ENCODE measurements at places on chromosomes 3 and 15.
A peak's percentile ranks its signal among the peaks of the same experiment; 100 is the strongest.

GRCh38 chr3:172257648-172258400, 190.4 kb downstream of the GHSR start:
- DNase-seq: no peak

- no peak for DNase-seq
These were observed 35.9 kb downstream of the INO80 start for GRCh38 chr15:41080144-41080543.

DNA sequence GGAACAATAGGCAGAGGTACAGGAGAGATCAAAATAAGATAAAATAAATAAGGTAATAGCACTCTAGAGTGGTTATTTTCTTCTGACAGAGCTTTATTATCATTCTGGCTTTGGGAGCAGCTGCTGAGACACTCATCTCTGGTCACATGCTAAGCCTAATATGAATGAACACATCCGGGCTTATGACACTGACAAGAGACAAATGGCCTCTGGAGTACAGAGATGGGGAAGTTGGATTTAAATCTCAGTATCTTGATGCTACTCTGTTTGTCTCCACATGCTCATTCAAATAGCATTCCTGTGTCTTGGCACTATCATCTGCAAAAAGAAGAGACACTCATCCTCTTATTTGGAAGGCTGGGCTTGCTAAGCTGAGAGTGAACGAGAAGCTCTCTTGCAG, 55.6 kb downstream of the TMEM45A start:
- DNase-seq: no peak

- DNase-seq: no peak
These were observed 106.8 kb downstream of the EDEM1 start for GRCh38 chr3:5294356-5294755.

DNA sequence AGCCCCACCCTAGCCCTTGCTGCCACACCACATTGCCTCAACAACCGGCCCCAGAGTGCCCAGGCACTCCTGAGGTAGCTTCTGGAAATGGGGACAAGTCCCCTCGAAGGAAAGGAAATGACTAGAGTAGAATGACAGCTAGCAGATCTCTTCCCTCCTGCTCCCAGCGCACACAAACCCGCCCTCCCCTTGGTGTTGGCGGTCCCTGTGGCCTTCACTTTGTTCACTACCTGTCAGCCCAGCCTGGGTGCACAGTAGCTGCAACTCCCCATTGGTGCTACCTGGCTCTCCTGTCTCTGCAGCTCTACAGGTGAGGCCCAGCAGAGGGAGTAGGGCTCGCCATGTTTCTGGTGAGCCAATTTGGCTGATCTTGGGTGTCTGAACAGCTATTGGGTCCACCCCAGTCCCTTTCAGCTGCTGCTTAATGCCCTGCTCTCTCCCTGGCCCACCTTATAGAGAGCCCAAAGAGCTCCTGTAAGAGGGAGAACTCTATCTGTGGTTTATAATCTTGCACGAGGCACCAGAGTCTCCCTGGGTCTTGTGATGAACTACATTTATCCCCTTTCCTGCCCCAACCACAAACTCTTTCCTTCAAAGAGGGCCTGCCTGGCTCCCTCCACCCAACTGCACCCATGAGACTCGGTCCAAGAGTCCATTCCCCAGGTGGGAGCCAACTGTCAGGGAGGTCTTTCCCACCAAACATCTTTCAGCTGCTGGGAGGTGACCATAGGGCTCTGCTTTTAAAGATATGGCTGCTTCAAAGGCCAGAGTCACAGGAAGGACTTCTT, 39.1 kb downstream of the MESD start:
- no peak for DNase-seq

DNA sequence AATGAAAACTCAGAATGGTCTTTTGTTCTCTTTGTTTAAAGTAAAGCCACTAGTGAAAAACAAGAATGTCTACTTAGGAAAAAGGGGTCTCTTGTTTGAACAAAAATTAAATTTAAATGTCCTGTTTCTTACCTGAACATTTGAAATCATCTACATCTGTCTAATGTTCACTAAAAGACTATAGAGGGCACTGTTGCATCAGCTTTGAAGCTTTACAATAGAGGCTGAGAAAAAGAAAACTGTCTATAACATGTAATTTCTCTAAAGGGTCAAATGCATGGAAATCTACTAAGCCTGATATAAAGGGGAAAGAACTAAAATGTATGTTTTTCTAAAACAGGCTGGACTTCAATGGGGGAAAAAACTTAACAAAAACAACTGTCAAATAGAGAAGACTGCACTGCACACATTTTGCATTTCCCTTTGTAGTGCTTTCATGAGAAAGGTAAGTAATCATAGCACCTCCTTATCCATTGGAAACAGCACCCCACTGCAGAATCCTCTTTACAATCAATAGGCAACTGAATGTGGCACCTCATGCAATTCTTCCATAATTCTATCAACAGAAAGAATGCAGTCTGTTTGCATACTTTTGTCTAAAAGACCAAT, 26.3 kb downstream of the DPH6 start:
- peak; percentile 42 for DNase-seq

GRCh38 chr15:65518633-65519285, 1.3 kb upstream of the DPP8 start:
- DNase-seq: no peak

DNA sequence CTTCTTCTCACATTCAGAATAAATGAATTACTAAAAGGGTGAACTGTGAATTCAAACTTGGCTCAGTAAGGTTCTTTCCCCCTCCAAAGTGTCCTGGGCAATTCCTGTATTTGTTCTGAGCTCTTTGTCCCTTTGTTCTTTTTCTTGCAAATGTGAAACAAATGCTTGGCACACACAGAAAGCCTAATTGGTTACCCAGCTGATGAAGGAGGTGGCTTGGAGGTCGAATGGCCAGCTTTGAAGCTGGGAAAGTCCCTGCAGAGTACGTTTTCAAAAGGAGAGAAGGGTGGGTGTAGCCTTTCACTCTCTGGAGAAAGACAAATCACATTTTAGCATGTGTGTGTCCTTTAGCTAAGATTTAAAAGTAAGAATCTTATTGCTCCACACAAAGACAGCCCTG, 154.4 kb downstream of the PEX5L start:
- DNase-seq: no peak

GRCh38 chr3:145290010-145290409, 871.0 kb downstream of the PLOD2 start:
- no peak for DNase-seq

DNA sequence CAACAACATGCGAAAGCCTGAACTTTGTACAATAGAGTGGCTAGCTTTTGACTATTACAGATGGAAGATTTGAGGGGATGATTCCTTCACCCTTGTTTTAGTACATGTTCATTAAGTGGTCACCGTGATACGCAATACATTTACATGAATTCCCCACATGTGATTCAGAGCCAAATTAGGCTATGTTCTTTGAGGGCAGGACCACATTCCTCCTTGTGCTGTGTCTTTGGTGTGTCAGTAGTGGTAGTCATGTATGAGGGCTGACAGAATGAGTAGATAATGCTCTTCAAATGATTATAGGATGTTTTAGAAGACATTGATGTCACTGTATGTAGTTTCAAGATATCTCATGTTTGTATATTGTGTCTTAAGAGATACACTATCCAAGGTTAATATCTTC, 12.1 kb downstream of the PTPRG start:
- no peak for DNase-seq

DNA sequence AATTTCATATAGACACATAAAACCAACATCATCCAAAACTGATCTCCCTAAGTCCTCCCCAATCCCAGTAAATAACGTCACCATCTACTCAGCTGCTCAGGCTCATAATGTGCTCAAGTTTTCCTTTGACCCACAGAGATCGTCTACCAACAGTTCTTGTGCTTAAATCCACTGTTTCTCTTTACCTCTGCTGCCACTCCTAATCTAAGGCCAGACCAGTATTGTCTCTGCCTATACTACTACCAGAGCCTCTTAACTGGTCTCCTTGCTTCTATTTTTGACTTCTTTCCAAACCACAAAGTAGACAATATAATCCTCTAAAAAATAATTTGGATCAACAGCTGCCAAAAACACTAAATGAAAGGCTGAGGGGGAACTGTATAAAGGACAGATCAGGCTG, 65.3 kb downstream of the CLASP2 start:
- no peak for DNase-seq

DNA sequence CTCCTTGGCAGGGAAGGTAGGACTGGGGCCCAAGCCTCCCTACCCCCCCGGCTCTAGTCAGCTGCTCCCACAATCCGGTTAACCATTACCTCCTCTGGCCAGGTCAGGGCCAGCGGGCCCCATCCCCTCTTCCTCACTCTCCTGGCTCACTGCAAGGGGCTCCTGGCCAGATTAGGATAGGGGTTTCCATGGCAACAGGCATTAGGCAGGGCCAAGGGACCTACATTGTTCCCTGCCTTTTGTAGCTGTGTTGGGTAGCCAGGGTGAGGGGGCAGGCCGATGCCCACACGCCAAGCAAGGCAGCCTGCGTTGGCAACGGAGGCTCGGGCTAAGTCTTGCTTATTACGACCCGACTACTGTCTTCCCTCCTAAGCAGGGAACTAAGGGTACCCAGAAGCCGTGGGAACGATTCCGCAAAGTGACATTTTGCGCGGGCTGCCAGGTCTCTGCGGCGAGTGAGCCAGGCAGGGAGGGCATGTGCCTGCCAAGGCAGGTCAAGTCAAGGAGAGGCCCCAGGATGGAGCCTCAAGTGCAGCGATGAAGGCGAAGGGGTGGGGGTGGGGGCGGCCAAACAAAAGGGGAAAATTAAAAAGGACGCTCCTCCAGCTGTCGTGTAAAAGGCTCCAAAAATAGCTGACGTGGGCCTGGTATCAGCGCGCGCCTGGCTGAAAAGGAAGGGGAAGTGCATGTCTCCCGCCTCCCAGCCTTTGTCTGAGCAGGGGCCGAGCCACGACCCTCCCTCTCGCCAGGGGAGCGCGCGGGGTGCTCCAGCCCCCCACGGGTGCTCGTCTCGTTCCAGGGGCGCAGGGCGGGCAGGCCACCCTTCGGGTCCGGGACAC, 919 bp downstream of the IDH2 start:
- no peak for DNase-seq

DNA sequence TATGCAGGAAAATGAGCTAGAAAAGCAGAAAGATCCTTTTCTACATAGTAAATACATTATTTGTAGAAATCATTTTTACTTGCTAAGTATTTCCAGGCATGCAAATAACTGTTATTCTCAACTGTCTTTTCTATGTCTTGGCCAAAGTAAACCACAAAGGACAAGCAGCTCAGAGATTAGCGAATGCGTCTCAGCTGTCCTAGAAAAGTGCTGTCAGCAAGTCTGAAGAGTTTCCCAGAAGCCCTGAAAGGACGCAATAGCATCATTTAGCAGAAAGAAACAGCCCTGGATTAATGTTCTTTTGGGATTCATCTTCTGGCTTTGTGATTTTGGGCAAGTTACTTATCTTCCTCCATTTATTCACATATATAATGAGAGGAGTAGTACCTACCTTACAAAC, 100.3 kb downstream of the ZIC1 start:
- no peak for DNase-seq

DNA sequence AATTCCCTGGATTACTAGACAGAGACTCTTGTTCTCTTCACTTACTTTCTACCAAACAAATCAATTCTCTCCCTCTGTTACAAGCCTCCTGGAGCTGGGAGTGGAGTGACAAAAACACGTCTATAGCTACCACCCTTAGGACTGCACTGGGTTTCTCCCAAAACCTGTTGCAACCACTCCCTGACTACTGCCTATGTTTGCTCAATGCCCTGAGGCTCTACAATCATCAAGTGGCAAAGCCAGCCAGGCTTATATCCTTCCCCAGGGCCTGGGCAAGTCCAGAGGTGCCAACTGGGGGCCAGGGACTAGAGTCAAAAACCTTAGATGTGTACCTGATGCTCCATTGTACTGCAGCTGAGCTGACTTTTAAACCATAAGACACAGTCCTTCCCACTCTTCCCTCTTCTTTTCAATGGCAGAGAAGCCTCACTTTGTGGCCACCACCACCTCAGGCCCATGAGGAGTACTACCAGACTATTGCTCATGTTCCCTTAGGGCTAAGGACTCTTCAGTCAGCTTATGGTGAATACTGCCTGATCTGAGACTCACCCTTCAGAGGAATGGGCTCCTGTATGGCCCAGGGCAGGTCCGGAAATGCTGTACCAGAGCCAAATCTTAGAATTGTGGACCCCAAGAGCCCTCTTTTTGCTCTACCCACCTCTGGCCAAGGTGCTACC, 125.4 kb upstream of the PLCL2 start:
- no peak for DNase-seq

GRCh38 chr3:155785662-155786295, 20.3 kb downstream of the C3orf33 start:
- DNase-seq: no peak

DNA sequence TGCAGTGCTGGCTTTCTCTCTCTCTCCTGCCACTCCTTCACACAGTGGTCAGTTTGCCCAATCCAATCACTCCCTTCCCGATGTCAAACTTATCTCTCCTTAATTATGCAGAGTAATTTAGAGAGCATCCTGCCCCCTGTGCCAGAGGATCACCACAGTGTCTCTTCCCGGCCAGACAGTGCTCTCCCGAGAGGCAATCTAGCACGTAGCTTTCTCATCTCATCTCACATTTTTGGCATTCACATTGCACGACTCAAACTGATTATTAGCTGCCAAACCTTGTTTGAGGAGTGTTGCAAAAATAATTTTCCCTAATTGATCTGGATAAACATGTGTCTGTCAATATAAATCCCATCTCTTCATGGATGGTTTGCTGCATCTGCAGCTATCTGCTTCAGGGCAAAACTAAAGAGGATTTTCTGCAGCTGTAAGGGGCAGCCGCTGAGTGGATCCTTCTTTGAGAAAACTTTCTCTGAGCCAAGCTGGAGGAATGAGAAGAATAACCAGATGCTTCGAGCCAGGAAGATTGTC, 37.8 kb downstream of the SSUH2 start:
- no peak for DNase-seq

- DNase-seq: no peak
These were observed 35.6 kb downstream of the AGBL1 start for GRCh38 chr15:86115145-86115801.

- DNase-seq: no peak
These were observed 124.4 kb downstream of the ANO10 start for GRCh38 chr3:43497422-43497821.

DNA sequence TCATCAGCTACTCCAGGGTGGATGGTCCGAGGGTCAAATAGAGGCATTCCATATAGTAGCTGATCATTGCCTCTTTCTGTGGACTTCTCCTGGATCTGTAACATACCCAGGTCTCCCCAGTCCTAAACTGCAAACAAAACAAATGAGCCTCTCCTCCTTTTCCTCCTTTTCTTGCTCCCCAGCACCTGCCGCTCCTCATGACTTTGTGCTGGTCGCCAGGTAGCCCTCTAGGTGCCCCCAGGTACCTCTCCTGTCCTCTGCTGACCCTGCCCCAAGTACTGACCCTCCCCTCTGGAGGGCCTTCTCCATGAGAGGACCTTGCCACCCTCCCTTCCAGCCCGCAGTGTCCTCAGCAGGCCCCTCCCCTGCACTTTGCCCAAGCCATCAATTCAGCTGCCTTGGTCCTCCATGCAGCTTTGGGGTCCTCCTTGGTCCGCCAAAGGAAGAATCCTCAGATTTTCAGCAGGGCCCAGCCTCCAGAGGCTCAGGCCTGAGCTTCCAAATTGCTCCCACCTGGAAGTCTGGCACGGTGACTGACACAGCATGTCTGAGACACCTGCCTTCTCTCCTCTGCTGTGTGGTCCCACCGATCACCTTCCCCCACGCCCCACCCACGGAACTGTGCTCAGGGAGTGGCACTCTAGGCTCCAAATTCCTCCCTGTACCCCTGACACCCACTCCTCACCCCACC, 111.0 kb downstream of the LRRK1 start:
- DNase-seq: no peak
